ENCODE measurements at places on chromosomes 13 and 19.

GRCh38 chr19:38394488-38394887 is 6.0 kb downstream of the SPRED3 start:
- DNase-seq, result no peak

- DNase-seq, result no peak
Observed at GRCh38 chr19:18782559-18783225, 8.4 kb downstream of the COMP start.

DNA sequence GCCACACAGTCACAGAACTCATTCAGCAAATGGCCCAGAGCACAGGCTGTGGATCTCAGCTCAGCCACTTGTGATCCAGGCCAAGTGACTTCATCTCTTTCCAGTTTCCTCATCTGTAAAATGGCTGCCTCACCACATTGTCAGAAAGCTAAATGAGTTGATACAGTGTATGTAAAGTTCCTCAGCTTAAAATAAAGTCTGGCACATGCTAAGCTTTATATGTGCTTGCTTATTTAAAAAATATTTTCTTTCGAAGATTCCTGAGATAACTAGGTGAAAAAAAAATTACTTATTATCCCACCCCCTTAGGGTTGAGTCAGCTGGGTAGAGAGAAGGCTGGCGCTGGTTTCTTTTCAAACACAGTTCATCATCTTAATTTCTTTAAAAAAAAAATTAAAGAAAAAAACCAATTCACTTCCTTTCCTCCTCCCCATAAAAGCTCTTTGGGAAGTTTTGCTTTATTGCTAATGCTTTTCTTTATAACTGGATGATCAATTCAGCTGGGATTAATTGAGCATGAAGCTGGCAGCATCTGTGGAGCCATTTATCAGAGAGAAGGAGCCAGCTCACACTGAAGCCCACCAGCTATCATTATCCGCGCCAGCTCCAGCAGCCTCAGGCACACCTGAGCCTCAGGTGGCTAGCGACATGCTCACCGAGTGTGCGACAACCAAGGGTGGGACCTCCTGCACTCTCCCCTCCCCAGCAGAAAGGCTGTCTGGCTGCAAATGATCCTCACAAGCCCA is 354.9 kb downstream of the FOXO1 start:
- peak; percentile 27 for DNase-seq

DNA sequence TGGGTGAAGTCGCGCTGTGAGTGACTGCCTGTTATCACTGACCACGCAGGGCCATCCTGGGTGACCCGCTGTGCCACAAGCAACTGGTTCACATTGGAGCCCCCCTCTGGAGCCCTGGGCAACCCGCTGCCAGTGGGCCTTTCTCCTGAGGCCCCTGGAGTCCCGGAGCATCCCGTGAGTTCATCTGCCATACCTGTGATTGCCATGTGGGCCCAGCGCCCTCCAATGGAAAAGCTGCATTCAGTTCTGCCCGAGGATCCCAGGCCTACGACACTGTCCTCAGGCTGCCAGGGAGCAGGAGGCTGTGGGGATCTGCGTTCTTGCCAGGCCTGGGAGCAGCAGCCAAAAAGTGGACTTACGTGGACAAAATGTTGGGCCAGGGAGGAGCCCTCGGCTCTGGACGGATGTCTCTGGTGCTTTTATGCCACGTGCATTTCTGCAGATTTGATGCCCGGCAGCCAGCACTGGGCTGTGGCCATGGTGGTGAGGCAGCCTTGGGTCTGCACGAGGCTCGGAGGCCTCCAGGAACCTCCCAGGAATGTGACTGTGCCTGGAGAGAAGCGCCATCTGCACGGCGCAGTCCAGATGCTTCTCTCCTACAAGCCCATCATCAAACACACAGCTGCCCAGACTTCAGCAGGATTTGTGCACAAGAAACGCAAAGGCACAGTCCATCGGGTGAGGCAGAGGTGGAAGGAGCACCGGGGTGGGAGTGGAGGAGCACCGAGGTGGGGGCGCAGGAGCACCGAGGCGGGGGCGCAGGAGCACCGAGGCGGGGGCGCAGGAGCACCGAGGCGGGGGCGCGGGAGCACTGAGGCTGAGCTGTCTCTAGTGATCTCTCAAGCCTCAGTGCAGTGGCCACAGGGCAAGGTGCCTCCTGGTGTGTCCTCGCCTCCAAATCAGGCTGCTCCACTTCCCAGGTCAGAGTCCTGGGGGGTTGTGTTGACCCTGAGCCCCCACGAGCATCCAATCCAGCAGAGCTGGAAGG is 44.0 kb downstream of the C13orf46 start:
- no peak for DNase-seq

GRCh38 chr13:70170689-70171088 is 62.4 kb upstream of the KLHL1 start:
- no peak for DNase-seq

GRCh38 chr19:32349724-32350470 is 4.5 kb downstream of the ZNF507 start:
- no peak for DNase-seq

GRCh38 chr13:45222919-45223318 is 22.1 kb upstream of the KCTD4 start:
- DNase-seq, result no peak

DNA sequence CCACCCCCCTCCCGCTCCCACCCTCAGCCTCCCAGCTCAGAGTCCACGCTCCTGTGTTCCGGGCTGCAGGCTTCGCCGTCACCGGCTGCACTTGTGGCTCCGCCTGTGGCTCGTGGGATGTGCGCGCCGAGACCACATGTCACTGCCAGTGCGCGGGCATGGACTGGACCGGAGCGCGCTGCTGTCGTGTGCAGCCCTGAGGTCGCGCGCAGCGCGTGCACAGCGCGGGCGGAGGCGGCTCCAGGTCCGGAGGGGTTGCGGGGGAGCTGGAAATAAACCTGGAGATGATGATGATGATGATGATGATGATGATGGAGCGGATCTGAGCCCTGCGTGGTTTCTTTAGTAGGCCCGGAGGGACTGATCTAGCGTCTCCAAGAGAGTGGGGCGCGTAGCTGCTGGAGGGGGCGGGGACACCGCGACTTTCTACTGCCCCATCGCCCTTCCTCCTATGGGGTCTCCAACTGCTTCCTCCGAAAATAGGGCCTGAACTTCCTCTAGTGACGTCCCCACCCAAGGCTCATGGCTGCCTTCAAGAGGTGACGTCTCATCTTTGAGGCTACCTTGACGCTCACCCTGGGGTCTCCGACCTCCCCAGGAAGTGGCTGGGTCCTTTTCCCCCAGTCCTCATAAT is 1.4 kb downstream of the RETN start:
- DNase-seq, result peak; percentile 48

DNA sequence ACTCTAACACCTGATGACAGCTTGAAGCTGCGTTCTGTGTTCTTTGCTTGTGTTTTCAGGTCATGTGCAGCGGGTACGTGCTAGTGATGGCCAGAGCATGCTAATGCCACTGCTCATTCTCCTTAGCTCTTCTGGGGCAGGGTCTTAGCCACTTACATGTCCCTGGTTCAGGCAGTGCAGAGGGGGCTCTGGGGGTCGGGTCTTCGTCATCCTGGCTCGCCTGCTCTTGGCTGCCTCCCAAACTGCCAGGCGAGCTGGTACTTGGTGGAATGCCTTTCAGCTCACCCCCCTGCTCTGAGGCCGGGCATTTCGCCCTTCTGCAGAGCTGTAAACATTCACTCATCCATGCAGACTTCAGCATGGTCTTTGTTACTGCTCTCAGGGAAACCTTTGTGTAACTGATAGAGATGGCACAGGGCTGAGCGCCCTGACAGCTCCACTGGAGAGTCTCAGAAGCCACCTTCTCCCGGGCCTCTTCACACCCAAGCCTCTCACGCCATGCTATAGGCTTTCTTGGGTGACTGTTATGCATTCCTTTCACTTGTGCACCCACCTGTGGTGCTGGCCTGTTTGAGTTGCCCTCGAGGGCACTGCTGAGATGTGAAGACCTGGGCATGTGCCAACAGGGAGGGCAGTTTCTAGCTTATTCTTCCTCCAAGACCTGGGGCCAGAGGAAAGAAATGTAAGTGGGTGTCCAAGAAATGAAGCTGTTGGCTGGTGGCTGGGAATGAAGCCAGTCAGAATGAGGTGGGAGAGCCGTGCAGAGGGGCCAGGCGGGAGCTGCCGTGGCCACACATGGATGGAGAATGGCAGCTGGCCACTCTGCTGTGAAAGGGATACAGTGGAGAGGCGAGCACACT is 24.4 kb downstream of the FAM124A start:
- DNase-seq, result peak; percentile 13

- peak; percentile 74 for DNase-seq
Observed at GRCh38 chr13:70784207-70784989, 676.1 kb upstream of the KLHL1 start.

GRCh38 chr19:33392341-33393285 is 19.1 kb downstream of the CEBPG start:
- DNase-seq, result peak; percentile 50

GRCh38 chr13:26423629-26424028 is 133.9 kb upstream of the WASF3 start:
- no peak for DNase-seq

DNA sequence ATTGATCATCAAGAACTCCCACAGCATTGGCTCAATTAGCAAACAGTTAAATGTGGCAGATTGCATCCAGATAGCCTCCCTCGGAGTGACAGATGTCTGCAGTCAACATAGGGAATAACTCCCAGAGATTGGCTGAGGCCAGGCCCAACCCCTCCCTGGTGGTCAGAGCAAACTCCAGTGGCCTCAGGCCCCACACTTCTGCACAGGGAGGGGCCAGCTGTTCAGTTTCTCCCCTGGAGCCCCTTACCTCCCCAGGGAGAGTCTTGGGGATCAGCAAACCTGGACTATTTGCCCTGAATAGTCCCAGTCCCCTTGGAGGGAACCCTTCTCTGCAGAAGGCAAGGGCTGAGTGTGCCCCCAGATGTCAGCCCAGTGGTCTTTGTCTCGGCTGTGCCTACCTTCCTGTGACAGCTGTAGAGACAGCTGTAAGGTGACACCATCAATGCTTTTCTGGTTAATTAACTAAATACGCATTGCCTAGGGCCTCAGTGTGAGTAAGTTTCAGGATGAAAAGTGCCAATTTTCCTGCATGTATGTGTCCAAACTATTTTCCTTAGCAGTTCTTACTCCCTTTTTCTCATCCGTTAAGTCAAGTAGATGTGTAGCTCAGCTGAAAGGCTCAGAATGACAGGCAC is 102.7 kb upstream of the UQCRFS1 start:
- DNase-seq, result no peak

- no peak for DNase-seq
Observed at GRCh38 chr19:43524922-43525835, 1.8 kb downstream of the ETHE1 start.

DNA sequence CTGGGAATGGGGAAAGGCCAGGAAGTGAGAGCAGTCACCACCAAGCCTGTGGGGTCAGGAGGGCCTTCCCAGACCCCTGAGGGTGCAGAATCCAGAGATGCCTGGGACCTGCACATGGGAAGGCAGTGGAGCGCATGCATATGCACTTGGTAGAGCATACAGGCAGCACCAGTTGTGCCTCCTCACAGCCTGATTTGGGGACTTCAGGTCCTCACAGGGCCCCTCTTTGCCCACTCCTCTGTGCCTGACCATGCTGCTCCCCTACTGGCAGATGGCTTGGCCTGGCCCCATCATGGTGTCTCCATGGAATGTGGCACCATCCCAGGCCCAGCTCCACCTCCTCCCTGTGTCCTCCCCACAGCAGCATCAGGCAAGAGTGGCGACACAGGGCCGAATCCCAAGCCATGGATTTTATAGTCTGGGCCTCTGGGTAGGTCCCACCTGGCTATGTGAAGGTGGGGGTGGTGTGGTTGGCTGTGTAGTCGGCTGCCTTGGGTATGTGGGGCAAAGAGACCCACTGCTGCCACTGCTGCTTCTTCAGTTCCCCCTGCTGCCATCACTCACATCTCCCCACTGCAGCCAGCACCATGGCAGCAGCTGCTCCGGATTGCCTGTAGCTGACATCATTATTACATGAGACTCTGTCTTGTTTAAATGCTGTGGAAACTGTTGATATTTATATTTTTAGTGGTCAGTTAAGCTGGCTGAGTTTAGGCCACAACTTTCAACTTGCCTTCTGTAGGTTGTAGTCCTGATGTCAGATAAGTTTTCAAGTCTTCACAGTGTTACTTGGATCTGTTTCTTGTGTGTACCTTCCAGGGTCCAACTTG is 247.0 kb downstream of the GPC6 start:
- DNase-seq, result no peak

GRCh38 chr13:50153876-50154275 is 138.6 kb downstream of the KCNRG start:
- no peak for DNase-seq

DNA sequence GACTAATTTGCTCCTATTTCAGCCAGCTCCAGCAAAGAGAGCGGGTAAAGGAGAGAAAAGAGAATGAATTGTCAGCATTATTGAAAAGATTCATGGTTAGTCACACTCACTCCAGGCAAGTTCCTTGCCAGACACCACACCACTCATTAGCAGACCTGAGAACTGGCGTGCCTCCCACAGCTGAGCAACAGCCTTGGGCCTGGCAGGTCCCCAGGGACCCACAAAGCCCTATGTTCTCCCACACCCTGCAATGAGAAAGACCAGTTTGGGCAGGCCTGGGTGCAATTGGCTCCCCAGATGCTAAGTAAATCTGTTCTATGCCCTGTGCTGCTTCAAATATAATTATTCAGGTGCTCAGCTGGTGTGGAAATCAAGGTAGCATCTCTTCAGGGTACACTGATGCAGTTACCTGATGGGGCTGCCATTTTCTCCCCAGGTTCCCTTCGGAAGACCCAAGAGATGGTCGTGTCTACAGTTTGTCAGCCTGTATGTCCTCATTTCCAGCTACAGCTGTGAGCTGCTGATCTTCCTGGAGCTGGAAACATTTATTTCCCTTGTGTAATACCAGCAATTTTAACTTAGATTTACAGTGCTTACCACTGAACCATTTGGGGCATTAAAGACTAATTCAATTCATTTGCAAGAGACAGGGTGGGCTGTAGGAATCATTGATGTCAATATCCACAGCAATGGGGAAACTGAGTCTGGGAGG is 405.0 kb downstream of the COG6 start:
- peak; percentile 60 for DNase-seq

DNA sequence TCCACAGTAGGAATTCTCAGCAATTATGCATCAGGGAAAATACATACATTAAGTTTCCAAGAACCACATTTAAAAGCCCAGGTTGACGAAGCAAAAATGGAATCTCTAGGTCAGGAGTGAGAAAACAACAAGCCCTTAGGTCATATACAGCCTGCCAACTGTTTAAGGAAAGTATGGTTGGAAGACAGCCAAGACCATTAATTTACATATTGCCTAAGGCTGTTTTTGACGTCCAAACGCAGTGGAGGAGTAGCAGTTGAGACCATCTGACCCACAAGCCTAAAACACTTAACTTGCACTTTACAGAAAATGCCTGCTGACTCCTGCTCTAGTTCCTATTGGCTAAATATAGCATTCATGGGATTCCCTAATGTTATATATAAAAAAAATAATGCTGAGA is 299.0 kb downstream of the ITGBL1 start:
- peak; percentile 65 for DNase-seq

DNA sequence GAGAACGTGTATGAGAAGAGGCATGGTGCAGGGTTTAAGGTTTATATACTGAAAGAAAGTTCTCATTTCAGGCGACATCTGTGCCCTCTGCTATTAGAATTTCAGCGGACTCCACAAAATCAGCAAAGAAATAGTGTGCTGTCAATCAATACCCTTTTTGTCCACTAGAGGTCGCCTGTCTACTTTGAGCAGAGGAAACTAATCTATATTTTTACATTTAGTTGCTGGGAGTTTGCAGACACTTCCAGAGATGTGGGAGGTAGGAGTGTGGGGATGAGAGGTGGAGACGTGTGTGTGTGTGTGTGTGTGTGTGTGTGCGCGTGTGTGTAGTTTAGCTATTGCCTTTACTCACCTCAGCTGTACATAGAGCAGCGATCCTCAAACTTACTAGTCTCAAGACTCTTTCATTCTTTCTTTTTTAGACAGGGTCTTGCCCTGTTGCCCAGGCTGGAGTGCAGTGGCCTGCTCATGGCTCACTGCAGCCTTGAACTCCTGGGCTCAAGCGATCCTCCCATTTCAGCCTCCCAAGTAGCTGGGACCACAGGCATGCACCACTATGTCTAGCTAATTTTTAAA is 9.7 kb downstream of the INAFM1 start:
- DNase-seq, result peak; percentile 75
